HT1080 (cell line): ENCODE measurements at places on chromosomes 6 and 20. TPM values are rescaled to one million over a fixed set of nuclear protein-coding genes. Genes with fewer than 3 reads are reported as not detected.

- peak; percentile 86 for DNase-seq
Observed at GRCh38 chr20:63686492-63687321, 9.7 kb upstream of the TNFRSF6B start.

DNA sequence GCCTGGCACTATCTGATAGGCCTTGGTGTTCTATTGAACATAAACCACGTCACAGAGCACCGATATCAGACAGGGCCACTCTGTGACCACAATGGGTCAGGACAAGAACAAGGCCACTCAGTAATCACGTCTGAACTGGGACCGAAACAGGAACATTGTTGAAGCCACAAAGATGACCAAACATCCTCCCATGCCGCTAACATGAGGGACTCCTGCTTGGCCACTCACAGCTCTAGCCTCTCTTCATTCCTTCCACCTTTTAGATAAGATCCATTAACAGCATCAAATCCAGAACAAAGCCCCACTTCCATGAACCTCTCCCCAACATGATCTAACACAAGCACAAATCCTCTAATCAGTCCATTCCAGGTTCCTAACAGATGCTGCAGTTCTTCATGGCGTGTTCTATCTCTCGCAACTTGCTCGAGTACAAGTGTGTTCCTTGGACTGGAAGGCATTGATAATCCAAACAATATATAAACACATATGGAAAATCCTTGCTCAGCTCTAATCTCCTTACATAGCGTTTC lies 7.4 kb downstream of the SIRT5 start:
- DNase-seq, result no peak

DNA sequence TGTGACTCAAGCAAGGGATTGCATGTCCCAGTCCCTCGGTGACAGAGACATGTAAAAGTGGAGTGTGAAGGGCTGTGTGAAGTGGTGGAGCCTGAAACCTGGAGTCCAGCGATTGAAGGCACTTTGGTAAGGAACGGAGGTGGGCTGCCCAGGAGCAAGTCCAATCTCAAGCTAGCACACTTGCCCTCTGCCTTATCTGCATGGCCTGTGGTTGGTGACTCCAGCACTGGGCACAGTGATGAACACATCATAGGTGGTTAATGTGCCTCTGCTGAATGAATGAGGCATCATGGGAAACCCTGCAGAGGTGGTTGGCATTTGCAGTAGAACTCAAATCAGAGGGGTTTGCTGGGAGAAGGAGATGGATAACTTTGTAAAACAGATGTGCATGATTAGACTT lies 14.9 kb upstream of the ULBP3 start:
- no peak for DNase-seq

- peak; percentile 60 for DNase-seq
Observed at GRCh38 chr6:144343701-144344428, 58.7 kb downstream of the UTRN start.

DNA sequence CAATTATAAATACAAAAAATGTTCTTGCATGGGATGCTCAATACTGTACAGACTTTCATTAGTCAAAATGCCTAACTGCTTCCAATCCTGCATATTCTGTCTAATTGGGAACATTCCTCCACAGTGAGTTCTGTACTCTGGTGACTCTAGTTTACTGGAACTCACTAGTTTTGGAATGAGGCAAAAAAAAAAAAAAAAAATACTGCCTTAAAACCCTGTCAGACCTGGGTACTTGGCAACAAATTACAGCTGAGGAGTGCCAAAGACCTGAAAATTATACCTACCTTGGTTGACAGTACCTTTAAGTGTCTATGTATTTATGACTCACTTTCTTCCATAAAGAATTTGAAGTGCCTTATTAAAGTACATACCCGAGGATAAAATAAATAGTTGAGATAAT lies 276.7 kb downstream of the FARS2 start:
- no peak for DNase-seq

DNA sequence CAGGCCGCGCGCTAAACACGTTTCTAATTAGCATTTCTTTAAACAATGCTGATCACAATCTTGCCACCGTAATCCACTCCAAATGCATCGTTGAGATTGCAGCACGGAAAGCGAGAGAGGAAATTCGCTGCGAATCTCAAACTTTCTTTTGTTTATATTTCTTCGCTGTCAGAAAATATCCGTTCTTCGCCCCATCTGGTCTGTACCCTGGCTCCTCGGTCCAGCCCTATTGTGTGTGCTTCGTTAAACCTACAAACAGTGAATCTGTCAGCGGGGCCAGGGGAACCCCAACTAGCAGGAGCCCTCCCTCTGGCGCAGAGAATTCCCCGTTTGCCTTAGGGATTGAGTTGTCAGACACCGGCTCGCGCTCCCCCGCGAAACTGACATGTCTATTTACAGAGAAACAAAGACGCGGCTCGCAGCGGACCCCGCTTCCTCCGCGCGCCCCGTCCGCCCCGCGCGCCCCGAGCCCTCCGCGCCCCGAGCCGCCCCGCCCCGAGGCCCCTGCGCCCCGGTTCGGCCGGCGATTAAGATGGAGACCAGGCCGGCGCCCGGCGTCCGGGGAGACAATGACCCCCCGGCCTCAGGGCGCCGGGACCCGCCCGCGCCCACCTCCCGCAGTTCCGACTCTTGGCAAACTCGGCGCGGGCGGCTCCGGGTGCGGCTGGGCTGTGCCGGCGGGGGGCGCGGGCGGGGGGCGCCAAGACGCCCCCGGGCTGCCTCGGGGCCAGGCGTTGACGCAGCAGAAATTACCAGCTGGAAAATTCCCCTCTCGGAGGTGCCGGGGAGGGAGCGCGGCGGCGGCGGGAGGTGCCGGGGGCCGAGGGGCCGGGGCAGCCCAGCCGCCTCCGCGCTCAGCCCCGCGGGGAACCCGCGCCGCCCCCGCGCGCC lies 874 bp downstream of the ZBTB46 start:
- no peak for DNase-seq

DNA sequence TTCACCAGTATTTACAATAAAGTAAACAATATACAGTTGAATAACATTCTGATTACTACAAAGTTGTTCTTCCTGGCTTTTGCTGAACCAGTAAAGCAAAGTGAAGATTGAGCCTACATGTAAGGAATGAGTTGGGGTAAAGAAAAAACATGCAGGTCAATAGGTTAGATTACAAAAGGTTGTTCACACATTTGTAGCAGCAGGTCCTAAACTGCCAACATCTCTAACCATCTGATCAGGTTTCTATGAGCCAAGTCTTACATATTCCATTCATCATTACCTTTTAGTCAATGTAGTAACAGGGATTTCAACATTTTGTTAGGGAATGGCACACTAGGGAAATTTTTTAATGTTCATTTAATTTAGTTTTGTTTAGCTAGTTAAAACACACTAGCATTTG lies 9.3 kb upstream of the CALHM6 start:
- no peak for DNase-seq

The PRL gene
- not detected in 2 replicates for total RNA-seq

The MRAP2 gene
- total RNA-seq, result 0.43 TPM in 2 replicates

The FAM135A gene
- total RNA-seq, result 7.4 and 9.5 TPM in 2 replicates

The TMEM151B gene
- not detected in 2 replicates for total RNA-seq
